Activated T-helper 1 cell treated with Interleukin-2 at 50 U/mL for 16 hours (primary cell): ENCODE measurements at places on chromosomes 5 and 9.

GRCh38 chr5:149370878-149371277 is 8.2 kb downstream of the IL17B start:
- no peak for DNase-seq

GRCh38 chr5:74546796-74547195 is 93.7 kb downstream of the ENC1 start:
- no peak for DNase-seq

GRCh38 chr9:103242025-103242424 is 246.9 kb downstream of the CYLC2 start:
- DNase-seq = no peak

DNA sequence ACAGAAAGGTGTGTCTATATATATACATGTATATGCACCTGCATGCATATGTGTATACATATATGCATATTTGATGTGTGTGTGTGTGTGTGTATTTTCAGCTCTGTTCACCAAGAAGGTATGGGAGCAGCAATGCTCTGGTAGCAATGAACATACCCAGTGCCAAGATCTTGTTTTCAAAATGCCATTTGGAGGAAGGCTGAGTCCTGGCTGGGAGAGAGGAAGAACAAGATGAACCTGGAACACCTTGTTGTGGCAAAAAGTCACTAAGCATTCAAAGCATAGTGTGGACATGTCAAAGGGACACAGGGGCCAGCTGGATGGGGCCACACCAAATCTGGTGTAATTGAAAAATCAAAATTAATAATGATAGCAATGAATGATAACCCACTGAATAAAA is 31.8 kb upstream of the NEK6 start:
- DNase-seq = no peak

- no peak for DNase-seq
Measured at GRCh38 chr5:114238771-114239313, 123.0 kb upstream of the KCNN2 start.

DNA sequence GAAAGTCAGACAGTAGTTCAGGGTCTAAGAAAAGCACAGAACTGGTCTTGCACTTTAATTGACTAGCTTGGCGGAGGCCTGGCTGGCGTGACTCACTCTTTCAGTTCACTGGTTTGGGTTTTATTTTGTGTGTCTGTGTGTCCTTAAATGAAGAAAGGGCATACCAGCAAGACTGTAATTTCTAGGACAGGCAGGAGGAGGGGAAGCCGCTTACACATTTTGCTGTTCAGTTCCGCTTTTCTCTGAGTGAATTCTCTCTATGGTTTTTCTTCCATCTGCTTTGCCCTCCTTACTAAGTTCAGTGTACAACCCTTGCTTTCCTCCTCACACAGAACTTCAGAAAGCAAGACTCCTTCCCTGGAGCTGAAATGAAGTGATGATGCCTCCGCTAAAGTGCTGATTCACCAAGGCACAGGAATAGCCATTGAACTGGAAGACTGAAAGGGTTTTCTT is 150.8 kb downstream of the MEF2C start:
- no peak for DNase-seq
